ENCODE measurements at places on chromosomes 4 and X.

DNA sequence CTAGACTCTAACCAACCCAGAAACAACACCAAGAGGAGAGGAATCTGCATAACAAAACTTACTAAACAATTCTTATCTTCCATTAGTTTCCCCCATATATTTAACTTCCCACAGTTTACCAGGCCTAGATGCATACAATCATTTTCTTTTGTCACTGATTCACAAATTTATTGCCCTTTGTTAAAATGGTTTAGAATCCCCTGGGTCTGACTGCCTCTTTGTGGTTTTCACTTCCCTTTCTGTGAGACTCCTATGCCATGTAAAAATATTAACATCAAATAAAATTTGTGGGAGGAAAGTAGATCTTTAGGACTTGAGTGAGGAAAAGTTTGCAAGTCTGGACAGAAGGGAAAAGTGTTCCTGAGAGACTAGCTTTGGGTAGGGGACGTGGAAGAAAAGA, 393.8 kb upstream of the CNKSR2 start:
- no peak overlapping the region for H3K4me3 ChIP-seq
- H3K36me3 ChIP-seq: no peaks in the 10 kb centered on the region
- no peaks in the 10 kb centered on the region for H3K4me1 ChIP-seq
- no peak for DNase-seq
- no peak overlapping the region for H3K27ac ChIP-seq
- H3K27me3 ChIP-seq: no peaks in the 10 kb centered on the region

DNA sequence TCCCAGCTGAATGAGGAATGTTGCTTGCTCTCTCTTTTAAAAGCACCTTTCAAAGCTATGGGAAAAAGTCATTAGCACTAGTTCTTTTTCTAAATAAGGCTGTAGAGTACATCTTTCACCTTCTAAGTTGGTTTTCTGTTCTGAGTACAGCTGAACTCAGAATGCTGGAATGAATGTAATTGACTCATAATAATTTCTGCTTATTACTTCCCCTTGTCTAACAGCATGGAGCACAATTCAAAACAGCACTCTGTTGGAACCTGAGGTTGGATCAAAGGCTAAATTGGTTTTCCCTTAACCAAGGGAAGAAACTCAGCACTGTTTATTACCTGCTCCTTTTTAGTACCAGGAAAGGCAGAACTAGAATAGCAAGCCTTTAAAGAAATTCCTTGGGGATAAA, 33.5 kb upstream of the CYP2U1 start:
- no peaks in the 10 kb centered on the region for H3K36me3 ChIP-seq
- no peak for DNase-seq
- H3K4me1 ChIP-seq: no peaks in the 10 kb centered on the region
- H3K27ac ChIP-seq: no peak overlapping the region
- peaks cover 2% of the 10 kb centered on the region for H3K27me3 ChIP-seq

GRCh38 chr4:185656467-185656931, 121.2 kb upstream of the PDLIM3 start:
- H3K4me3 ChIP-seq: no peak overlapping the region
- H3K36me3 ChIP-seq: no peaks in the 10 kb centered on the region
- H3K27ac ChIP-seq: no peak overlapping the region
- no peak for DNase-seq
- H3K4me1 ChIP-seq: no peaks in the 10 kb centered on the region

DNA sequence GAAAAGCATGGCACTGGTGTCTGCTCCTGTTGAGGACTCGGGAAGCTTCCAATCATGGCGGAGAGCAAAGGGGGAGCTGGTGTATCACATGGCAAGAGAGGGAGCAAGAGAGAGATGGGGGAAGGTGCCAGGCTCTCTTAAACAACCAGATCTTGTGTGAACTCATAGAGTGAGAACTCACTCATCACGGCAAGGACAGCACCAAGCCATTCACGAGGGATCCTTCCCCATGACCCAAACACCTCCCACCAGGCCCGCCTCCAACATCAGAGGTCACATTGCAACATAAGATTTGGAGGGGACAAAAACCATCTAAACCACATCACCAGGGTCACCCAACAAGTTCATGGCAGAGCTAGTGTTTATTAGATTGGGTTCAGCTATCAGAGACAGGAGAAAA, 218.7 kb upstream of the BCOR start:
- DNase-seq: no peak
- H3K4me3 ChIP-seq: no peak overlapping the region
- H3K36me3 ChIP-seq: no peaks in the 10 kb centered on the region
- no peak overlapping the region for H3K27ac ChIP-seq

DNA sequence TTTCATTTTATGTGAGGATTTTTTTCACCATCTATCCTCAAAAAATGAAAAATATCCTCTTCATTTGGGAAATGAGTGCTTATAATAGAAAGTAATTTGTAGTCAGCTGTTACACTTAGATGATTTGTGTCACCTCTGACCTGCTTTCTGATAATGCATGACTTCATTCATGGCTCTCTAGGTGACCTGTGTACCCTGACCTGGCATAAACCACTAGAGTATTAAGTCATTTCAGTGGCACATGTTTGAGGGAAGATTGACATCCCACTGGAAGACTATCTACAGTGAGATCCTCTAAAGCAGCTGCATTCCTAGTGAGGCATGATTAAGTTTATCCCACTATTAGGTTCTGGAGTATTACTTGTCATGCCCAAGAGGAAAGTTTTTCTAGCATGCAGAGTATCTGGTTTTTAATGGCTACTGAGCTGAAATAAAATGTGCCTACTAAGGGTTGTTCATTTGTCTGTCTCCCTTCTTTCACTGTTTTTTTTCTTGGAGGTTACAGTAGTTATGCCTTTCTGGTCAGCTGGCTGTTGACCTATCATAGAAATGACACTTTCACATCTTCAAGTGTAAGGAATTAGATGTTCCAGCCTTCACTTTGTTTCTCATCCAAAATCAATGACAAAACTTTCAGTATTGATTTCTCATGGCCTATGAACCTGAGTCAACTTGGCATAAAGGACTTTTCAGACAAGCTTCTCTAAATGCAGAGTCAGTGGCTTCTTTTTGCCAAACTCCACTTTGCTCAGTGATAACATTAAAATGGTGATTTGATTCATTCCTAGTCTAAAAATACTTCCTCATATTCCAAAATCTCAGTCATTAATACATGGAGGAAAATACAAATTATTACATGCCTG, 33.1 kb downstream of the TET2 start:
- no peak overlapping the region for H3K4me3 ChIP-seq
- H3K4me1 ChIP-seq: peaks cover 6% of the 10 kb centered on the region
- H3K27me3 ChIP-seq: no peaks in the 10 kb centered on the region
- peaks cover 21% of the 10 kb centered on the region for H3K36me3 ChIP-seq
- DNase-seq: no peak

DNA sequence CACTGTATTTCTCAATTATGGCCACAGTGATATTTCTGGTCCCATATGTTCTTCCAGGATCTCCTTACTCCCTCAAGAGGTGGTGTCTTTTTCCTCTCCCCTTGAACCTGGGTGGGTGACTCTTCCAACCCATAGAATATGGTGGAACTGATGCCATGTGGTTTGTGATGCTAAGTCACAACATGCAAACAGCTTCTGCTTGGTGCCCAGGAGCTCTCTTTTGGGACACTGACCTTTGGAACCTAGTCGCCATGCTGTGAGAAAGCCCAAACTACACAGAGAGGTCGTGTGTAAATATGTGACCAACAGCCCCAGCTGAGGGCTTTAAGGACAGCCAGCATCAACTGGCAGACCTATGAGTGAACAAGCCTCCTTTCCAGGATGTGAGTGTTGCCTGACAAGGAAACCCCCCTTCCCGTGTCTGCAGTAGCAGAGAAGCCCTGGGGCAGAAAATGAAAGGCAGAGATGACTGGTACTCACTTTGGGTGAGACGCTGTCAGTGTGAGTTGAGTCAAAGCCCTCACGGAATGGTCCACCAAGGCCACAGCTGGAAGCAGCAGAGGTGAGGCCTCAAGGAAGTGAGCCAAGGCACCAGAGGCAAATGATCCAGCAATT, 223.4 kb downstream of the BCOR start:
- peak overlapping the region; percentile 86 for H3K27ac ChIP-seq
- H3K4me1 ChIP-seq: peaks cover 33% of the 10 kb centered on the region
- H3K27me3 ChIP-seq: no peaks in the 10 kb centered on the region
- DNase-seq: peak; percentile 78

- peak overlapping the region; percentile 88 for H3K4me3 ChIP-seq
- H3K27ac ChIP-seq: peak overlapping the region; percentile 96
- no peak for DNase-seq
- peaks cover 31% of the 10 kb centered on the region for H3K36me3 ChIP-seq
- peaks cover 38% of the 10 kb centered on the region for H3K4me1 ChIP-seq
Measured at GRCh38 chr4:145177511-145177905, 2.9 kb downstream of the OTUD4 start.

GRCh38 chr4:121200795-121201472, 36.8 kb upstream of the TNIP3 start:
- no peaks in the 10 kb centered on the region for H3K36me3 ChIP-seq
- H3K27ac ChIP-seq: no peak overlapping the region
- H3K4me3 ChIP-seq: peak overlapping the region; percentile 17
- DNase-seq: no peak
- peaks cover 17% of the 10 kb centered on the region for H3K4me1 ChIP-seq

DNA sequence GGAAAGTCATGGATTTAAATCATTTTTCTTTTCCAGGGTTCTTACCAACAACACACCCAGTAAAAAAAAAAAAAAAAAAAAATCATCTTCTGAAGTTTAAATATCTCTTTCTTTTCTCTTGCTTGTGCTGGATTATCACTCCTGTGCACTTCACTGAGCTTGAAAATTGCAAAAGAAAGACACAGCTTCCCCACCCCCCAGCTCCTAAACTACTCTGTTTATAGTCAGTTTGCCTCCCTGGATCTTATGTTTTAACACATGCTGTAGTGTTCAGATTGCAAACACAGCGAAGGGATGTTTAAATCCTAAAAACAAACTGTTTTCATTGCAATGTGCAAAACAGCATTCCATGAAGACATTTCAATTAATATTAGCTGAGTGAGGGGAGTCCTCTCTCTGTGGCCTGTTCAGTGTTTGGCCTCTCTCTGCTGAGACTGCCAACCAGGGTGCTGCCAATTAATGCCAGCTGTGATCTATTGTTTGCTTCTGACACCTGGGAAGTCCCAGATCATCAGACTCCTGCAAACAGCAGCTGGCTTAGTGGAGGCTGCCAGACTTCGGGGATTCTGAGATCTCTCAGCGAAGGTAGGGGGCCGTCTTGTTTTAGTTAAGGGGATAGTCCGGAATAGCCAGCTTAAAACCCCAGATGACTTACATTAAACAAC, 171.1 kb upstream of the PITX2 start:
- no peak overlapping the region for H3K4me3 ChIP-seq
- no peak for DNase-seq
- no peak overlapping the region for H3K27ac ChIP-seq
- no peaks in the 10 kb centered on the region for H3K4me1 ChIP-seq
- H3K27me3 ChIP-seq: no peaks in the 10 kb centered on the region

All from T-helper 2 cell treated with Interferon-gamma antibody and Interleukin-4, amounts not matched to agents 5 μg/mL and 100 μg/mL, for 36 hours (primary cell).